ENCODE measurements at places on chromosomes 2 and 18. TPM values are rescaled to one million over a fixed set of nuclear protein-coding genes. Genes with fewer than 3 reads are reported as not detected.

Gene DSEL
- 23.4 TPM for total RNA-seq

Gene ALLC
- not detected for total RNA-seq

Gene CYTIP
- total RNA-seq: 1.7 TPM

Gene GDF7
- 0.82 TPM for total RNA-seq

Gene CFAP210
- not detected for total RNA-seq

Gene PPP4R3B
- total RNA-seq: 80.1 TPM

Gene ACOXL
- total RNA-seq: not detected

Gene FAM161A
- 7.5 TPM for total RNA-seq

Gene CCDC138
- 12.0 TPM for total RNA-seq

Gene FER1L5
- total RNA-seq: under 0.01 TPM

Gene DTNA
- total RNA-seq: 105 TPM

Gene ZNG1B
- total RNA-seq: 50.9 TPM

Gene L3MBTL4
- 6.5 TPM for total RNA-seq

Gene RAB6C
- 0.10 TPM for total RNA-seq

Gene ANAPC1
- 56.4 TPM for total RNA-seq

Gene ASXL3
- 4.3 TPM for total RNA-seq

Gene CARF
- 13.7 TPM for total RNA-seq

Gene ALK
- total RNA-seq: 0.41 TPM

Gene OST4
- 209 TPM for total RNA-seq

Gene MPP4
- 0.51 TPM for total RNA-seq

Gene GPR35
- total RNA-seq: 1.1 TPM

Gene IL36RN
- total RNA-seq: 5.6 TPM

Gene SERPINB4
- total RNA-seq: not detected

Gene C2orf15
- 0.92 TPM for total RNA-seq

Gene CD28
- total RNA-seq: 2.4 TPM

Gene FNDC4
- 9.5 TPM for total RNA-seq

Gene METTL8
- 18.7 TPM for total RNA-seq

Gene ANKRD36
- total RNA-seq: 94.4 TPM

Gene FRZB
- 38.0 TPM for total RNA-seq

Gene NEB
- 2,139 TPM for total RNA-seq

Gene DNER
- total RNA-seq: 1.3 TPM

Gene PTCD3
- total RNA-seq: 152 TPM

Gene MATN3
- total RNA-seq: 0.41 TPM

Gene RIT2
- not detected for total RNA-seq

Gene LHCGR
- 0.51 TPM for total RNA-seq

Gene KCNK3
- 1.1 TPM for total RNA-seq

Gene OXER1
- total RNA-seq: 4.1 TPM

Gene ST8SIA5
- total RNA-seq: 9.0 TPM

Gene DCDC2C
- not detected for total RNA-seq

Gene FOXI3
- 0.31 TPM for total RNA-seq
